Fibroblast of skin of scalp (primary cell): ENCODE measurements at places on chromosomes 3 and 15.

DNA sequence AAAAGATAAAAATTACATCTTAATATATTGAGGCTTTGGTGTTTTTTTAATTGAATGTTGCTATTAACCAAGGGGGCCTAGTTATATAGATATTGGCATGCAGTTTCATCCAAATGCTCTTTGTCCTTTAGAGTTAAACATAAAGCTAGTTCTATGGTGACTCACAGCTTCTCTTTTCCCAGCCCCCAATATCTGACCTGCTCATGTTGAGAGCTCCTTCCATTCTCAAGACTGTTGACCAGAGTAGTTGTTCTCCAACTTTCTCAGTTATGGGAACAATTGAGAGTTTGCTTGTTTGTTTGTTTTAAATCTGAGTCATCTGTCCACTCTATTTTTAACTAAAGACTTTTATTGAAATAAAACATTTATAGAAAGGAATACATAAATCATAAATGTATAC, 15.8 kb upstream of the RARB start:
- DNase-seq, result no peak

DNA sequence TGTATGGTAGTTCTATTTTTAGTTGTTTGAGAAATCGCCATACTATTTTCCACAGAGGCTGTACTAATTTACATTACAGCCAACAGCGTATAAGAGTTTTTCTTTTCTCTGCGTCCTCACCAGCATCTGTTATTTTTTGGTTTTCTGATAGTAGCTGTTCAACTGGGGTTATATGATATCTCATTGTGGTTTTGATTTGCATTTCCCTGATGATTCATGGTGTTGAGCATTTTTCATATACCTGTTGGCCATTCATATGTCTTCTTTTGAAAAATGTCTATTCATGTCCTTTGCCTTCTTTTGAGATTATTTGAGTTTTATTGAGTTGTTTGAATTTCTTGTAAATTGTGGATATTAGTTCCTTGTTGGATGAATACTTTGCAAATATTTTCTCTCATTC, 114.6 kb downstream of the LRRK1 start:
- no peak for DNase-seq

- peak; percentile 53 for DNase-seq
Observed at GRCh38 chr3:132344666-132345280, 27.6 kb downstream of the ACP3 start.

DNA sequence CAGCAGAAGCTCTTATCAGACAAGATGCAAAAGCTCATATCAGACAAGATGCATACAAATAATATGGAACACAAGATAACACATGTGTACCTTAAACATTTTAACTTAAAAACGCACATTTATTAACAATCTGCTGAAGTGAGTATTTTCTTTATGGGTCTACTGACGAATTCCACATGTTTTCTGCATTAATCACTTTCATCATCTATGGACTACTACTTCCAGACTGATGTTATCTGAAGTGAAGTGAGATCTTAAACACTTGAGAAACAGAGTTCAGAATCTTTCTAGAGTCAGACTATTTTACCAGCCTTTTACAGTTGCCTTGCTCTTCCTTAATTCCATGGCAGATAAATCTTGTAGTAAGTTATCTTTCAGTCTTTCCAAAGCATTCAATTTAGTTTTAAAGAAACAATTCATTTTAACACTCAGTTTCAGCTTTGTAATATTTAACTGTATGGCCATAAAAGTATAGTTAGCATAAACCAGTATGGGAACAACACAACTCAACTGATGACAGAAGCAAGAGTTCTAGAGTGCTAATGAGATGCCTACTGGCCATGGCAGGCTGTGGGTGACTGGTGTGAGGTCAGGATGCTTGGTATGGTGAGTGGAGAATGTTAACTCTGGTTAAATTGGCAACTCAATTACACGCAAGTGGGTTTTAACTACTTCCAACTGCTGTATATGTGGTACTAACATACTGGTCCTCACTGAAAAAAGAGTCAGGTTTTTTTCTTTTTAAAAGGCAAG, 9.8 kb downstream of the CMTM6 start:
- DNase-seq, result peak; percentile 19

DNA sequence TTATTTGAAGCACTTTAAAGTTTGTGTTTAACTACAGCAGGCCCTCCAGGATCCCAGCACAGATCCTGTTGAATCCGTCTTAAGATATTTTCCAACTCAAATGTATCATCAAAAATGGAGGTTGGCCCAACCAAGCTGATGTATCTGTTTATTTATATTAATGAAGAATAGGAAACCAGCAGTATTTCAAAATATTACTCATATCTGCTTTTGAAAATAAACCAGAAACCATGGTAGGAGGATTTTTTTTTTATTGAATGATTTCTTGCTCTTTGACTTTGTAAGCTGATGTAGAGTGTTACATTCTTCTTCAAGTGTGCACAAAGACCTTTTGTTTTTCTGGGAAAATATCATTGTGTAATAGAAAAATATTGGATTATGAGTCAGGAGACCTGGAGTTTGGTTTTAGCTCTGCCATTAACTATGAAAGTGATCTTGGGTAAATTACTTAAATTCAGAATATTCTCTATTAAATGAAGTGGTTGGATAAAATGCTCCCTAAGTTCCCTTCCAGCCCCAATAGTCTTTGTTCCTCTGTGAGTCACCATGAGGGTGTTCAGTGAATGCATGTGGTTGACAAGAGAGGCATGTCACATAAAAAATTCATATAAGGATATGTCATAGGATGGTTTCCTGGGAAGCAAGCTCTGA, 221.3 kb upstream of the GAP43 start:
- DNase-seq, result peak; percentile 96
